ENCODE measurements at places on chromosomes 11 and 22. TPM values are rescaled to one million over a fixed set of nuclear protein-coding genes. Genes with fewer than 3 reads are reported as not detected.

MAJIN gene
- total RNA-seq = not detected

ANO9 gene
- total RNA-seq = 5.1 TPM

SUSD2 gene
- 12.3 TPM for total RNA-seq

SEPTIN5 gene
- 47.7 TPM for total RNA-seq

CNTN5 gene
- total RNA-seq = 13.2 TPM

THY1 gene
- 148 TPM for total RNA-seq

OR51T1 gene
- total RNA-seq = 2.2 TPM

NLRP10 gene
- 5.8 TPM for total RNA-seq

TRIM48 gene
- total RNA-seq = not detected

VPS26B gene
- total RNA-seq = 16.1 TPM

RIMBP3C gene
- not detected for total RNA-seq

TRMT112 gene
- 226 TPM for total RNA-seq

Measured in umbilical cord (tissue), 2 donors.